ENCODE measurements at places on chromosomes 3 and 15.

GRCh38 chr3:141129049-141129448 is 77.9 kb downstream of the SPSB4 start:
- DNase-seq = no peak

DNA sequence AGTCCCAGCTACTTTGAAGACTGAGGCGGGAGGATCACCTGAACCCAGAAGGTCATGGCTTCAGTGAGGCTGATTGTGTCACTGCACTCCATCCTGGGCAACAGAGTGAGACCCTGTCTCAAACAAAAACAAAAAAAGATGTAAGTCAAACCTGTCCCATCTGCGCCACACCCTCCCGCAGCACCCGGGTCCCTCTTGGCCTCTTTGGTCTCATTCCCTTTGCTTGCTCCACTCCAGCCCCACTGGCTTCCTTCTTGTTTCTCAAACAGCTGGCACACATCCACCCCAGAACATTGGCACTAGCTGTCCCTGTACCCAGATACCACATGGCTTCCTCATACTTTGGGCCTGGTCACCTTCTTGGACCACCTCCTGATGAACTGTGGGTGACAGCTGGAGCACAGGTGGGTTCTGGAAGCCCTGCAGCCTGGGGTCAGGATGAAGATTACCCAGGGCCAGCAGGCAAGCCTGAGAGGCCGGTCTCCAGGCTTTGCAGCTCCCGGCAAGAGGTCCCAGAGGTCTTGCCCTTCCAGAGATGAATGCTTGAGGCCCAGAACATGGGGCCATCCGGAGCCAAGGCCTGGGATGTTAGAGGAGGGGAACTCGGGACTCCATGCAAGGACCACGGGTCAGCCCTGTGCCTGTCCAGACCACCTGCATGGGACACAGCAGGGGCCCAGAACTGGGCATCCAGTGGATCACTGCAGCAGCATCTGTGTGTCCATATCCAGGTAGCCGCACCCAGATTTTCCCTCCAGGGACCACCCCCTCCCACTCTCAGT is 10.9 kb upstream of the GATA2 start:
- no peak for DNase-seq

- no peak for DNase-seq
These were observed 27.2 kb downstream of the OXSM start for GRCh38 chr3:25817107-25817506.

- no peak for DNase-seq
These were observed 66.3 kb upstream of the HES1 start for GRCh38 chr3:194069421-194070219.

DNA sequence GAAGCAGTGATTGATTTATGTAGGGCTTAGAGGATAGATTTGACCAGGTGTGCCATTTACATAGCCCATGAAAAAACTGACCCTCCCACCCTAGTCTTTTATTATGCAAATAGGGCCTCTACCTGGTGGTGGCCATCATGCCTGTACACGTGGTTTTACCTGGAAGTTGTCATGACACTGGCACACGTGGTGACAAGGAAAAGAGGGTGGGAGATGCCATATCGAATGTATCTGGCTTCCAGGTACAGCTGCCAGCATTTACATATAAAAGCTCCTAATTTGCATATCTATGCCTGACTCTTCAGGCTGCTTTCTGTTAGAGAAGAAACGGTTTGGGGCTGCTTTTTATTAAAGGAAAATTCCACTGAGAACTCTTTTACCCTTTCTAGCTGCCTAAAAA is 35.0 kb upstream of the DNAJC13 start:
- DNase-seq = no peak

GRCh38 chr3:58743296-58743695 is 76.7 kb upstream of the FAM3D start:
- no peak for DNase-seq

DNA sequence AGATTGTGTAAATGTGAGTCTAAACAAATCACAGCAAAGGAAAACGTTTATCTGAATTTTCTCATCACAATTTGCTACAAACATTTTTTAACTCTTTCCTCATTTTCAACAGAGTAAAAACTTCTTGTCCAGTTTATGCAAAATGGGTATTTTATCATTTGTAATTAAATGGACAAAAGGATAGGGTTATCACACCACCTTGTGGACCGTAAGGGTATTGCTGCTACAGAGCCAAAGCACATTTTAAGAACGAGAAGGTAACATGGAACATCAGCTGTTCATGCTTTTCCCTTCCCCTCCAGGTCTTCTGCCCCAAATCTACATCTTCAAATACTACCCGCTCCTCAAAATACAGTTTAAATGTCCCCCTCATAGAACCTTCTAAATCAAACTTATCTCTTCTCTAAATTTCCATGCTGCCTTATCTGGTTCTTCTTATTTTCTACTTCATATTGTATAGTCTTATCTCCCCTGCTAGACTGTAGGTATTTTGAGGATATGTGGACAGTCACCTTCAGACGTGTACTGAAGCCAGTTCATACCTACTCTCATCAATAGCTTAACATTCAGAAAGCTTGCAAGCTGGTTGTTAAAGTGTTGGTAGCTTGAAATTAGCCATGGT is 12.8 kb upstream of the SETMAR start:
- DNase-seq = no peak

DNA sequence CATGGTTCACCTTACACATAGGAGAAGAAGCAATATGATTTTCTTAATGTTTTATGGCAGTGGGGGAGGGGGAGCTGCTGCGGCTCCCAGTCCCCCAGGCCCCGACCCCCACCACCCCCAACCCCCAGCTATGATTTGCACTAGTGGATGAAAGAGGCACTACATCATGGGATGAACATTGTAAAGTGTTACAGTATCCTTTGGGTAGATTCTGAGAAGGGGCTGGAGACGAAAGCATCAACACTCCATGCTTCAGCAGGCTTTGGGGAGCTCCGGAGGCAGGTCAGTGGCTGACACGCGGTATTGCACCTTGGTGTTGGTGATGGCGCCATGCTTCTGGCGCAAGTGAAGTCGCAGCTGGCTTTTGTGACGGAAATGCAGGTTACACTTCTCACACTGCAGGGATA is 19.9 kb upstream of the RTP2 start:
- no peak for DNase-seq

GRCh38 chr3:141112686-141113297 is 61.6 kb downstream of the SPSB4 start:
- DNase-seq = no peak

DNA sequence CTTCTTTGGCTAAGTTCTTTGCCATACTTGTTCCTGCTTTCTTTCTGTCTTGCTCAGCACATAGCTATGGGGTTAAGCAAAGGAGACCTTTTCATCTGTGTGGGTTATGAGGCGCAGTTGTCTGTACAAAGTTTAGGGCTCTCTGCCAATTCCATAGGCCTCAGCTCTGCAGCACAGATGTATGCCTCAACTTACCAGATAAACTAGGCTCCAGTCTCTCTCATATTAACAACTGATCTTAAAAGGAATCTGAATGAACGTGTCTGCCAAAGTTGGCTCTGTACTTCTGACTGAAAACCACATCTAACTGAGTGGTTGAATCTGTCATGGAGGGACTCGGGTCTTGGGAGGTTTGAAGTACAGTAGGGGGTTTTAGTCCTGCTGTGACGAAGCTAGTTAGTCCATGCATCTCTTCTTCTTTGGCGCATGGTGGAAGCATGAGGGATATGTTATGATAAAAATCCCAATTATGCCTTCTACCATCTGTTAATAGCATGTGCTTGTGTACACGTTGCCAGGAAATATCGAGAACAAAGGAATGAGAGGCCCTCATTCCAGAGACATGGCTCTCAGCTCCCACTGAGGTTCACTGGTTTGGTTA is 114.6 kb upstream of the TSC22D2 start:
- DNase-seq = no peak

DNA sequence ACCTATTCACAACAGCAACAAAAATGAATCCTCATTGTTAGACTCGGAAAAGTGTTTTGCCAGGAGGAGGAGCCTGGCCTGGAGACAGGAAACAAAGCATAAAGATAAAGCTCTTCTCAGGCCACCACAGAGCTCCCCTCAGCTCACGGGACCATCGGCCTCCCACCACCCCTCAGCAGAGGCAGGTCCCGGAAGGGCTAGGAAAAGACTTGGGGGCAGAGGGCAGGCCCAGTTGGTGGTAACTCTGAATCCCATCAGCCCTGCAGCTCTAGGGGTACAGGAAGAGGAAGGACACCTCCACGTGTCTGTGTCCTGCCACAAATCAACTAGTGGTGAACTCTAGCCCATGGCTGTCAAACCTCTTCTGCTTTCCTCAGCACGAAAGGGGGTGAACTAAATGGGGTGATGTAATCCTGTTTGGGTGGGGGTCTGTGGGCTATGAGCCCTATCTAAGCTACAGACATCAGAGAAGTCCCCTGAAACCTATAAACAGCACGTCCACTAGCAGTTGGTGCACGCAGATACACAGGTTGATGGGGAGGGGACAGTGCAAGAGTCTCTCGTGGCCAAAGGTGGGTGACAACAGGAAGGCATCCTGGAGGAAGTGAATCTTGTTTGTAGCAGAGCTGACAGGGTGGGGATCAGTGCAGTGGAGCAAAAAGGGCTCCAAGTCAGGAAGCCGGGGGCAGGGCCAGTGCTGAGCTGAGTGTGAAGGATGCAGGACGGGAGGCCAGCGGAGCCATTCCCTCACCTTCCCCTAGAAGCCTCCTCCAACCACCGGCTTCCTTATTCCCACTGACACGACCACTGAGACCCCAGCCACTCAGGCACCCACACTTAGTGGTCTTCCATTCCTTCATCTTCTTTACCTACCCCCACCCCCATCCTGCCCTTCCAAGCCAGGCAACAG is 111.1 kb upstream of the HACD2 start:
- no peak for DNase-seq

DNA sequence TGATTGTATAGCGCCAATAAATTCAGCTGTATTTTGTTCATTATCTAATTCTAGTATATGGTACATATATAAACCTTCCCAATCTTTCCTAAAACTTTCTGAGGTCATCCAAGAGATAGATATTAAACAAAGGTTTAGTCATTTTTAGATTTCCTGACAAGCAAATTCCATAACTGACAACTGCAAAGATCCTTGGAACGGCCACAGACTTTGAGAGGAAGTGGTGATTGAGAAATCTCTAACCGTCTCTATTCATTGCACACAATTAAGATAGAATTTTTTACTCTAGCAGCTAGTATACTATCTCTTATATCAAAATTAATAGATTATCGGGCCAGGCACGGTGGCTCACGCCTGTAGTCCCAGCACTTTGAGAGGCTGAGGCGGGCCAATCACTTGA is 4.7 kb downstream of the CSNK1G1 start:
- DNase-seq = no peak

DNA sequence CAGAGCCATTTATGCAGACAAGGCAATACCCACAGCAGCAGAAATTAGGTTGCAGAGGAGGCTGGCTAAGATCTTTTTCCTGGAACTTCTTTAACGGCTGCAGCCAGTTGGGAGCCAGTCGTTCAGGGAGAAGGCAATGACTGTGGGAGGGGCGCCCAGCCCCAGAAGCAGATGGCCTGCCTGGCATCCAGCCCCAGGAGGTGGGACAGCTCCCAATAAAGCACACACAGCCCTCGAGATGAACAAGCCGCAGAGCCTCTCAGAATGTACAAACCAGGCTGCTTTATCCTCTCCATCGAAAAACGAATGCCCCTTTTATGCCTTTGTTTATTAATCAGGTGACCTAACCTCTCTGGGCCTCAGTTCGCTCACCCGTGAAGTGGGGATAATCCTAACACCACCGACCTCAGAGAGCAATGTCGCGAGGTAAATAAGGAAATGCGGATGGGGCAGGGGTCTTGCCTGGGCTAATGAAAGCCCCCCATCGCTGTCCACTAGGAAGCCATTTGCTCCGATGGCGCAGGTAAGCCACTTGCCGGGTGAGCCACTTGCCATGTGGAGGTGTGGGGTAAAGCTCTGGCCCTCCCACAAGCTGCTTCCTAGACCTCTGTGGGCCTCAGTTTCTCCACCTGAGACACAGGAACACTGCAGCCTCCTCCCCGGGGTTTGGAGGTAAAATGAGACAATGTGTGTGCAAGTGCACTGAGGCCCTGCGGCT is 35.8 kb downstream of the MGLL start:
- DNase-seq = no peak

DNA sequence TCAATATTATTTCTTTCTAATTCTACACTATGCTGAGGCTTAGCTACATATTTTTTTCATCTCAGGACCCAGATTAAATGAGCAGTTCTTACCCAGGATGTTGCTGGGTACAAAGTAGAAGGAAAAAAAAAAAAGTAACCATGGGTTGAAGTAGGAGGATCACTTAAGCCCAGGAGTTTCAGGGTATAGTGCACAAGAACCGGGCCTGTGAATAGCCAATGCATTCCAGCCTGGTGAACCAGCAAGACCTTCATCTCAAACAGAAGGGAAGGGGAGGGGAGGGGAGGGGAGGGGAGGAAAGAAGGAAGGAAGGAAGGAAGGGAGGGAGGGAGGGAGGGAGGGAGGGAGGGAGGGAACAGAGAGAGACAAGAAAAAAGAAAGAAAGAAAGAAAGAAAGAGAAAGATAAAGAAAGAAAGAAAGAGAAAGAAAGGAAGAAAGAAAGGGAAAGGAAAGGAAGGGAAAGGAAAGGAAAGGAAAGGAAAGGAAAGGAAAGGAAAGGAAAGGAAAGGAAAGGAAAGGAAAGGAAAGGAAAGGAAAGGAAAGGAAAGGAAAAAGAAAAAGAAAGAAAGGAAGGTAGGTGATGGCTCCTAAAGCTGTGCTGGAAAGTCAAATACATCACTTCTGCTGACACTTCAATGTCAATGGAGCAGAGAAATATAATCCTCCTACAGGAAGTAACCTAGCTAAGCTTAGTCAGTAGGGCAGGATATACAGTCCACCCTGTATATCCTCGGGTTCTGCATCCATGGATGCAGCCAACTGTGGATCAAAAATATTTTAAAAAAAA is 206.8 kb upstream of the TGFBR2 start:
- no peak for DNase-seq

- DNase-seq = no peak
These were observed 97.2 kb upstream of the TSPAN3 start for GRCh38 chr15:77168141-77168540.

- DNase-seq = no peak
These were observed 111.6 kb downstream of the TPRA1 start for GRCh38 chr3:127478922-127479321.

GRCh38 chr15:77461486-77461885 is 40.8 kb downstream of the HMG20A start:
- no peak for DNase-seq

DNA sequence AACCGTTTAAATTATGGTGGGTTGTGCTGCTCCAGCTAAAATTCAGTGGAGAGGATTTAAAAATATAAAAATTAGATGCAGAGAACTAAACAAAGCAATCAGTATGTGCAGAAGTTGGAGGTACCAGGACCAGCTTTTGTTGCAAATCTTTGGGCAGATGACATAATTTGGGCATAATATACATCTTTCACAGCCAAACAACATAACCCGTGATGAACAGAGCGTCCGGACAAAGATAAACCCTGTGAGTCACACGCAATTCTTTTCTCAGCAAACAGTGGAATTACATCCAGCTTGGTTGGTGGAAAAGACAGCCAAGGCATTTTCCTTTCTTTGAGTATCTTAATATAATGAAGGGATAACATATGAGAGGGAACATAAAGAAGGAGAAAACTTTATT is 419.4 kb upstream of the ADAMTS9 start:
- DNase-seq = no peak
